ENCODE measurements at places on chromosomes 5 and 9. TPM values are rescaled to one million over a fixed set of nuclear protein-coding genes. Genes with fewer than 3 reads are reported as not detected.

FGF1 gene
- 15.2 TPM for polyA plus RNA-seq

LCN9 gene
- polyA plus RNA-seq: not detected

NUP155 gene
- polyA plus RNA-seq: 23.9 TPM

SCGB3A2 gene
- polyA plus RNA-seq: 0.48 TPM

TLR4 gene
- polyA plus RNA-seq: 8.0 TPM

All from renal pelvis (tissue), 12 donors.